HS-27A (cell line): ENCODE measurements at places on chromosomes 13 and 19.
A peak's percentile ranks its signal among the peaks of the same experiment; 100 is the strongest.

- no peak for DNase-seq
Observed at GRCh38 chr13:101065329-101065728, 351.0 kb downstream of the NALCN start.

DNA sequence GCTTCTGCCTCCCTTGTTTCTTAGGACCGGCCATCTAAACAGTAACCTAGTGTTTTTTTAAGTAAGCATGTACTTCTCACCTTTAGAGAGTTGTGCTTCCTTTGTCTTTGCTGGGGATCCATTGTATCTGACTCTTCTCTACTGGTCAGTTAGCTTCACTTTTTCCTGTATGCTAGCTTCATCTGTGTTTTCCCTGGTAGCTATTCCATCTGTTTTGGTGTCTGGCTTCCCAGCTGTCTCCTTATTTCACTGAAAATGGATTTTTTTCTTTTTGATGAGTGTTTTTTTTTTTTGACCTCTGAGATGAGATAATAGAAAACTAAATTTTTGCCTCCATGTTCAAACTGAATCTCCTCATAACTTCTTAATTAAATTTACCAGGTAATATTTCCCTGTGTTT lies 637.0 kb upstream of the SLC10A2 start:
- DNase-seq: no peak

GRCh38 chr13:40498461-40498860 lies 168.0 kb downstream of the FOXO1 start:
- DNase-seq: no peak

DNA sequence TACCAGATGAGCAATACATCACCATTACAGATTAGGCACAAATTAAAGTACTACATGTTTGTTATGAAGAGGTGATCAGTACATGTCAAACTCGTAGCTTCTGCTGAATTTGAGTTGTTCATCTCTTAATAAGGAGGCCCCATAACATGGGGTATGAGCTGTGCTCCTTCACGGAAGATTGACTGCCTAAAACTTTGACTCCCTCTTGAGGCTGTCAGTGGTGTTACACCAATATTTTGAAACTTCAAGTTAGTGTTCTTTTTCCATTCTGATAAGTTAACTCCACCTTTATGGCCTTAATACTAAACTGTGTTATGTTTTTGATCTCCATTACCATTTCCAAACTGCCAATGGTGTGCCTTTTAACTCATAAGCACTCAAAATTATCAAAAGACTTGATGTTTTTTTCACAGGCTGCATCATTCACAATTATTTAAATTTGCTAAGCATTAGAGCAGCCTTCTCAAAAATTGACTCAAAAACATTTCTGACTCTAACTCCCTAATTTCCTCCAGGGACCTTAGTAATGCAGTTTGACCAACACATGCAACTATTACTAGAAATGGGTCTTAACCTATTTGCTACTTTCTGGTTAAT lies 1591.5 kb downstream of the PCDH9 start:
- peak; percentile 17 for DNase-seq

DNA sequence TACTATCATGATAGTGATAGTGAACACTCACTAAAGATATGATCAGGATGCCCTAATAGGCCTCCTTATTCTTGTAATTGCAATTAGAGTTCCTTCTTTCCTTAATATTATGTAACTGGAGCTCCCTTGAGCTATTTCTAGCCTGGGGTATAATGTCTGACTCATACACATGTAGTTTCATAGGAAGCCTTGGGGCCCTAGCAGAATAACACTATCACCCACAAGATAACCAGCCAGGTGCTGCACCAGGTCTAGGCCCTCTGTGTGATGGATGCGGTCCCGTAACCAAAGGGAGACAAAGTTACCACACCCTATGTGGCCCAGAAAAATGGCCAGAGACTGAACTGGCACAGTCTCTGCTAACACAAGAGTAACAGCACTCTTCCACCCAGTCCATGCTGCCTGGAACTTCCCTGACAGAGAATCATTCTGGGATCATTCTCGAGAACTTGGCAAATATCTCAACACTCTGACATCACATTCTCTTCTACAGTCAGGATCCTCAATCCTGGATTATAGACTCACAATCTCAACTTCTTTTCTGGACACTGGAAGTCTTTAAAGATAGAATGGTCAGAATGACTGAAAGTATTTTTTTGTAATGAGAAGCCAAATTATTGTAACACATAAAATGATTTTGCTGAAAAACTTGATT lies 32.6 kb upstream of the IGFL4 start:
- DNase-seq: no peak

GRCh38 chr13:80058626-80059025 lies 282.3 kb downstream of the SPRY2 start:
- DNase-seq: no peak

DNA sequence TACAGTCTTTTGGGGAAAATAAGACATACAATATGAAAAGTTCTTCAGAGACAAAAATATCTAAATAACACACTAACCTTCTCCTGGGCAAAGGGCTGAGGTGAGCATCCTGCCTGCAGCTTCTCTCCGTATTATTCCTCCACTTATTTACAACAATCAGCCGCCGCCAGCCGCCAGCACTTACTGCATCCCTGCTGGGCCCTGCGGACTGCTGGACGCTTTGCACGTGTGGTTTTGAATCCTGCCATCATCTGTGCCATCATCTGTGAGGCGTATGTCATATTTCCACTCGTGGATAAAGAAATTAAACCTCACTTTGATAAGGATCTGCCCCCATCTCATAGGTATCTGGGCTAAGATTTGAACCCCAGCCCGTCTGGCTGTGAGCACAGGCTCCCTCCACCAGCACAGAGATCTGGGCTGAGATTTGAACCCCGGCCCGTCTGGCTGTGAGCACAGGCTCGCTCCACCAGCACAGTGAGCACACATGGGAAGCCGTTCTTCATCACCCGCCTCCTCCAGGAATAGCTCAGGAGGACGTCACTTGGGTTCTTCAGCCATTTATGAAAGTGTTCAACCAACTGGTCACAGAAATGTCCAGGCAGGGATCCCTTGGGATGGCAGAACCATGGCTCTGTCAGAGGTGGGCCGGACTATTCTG lies 35.2 kb upstream of the TUBGCP3 start:
- DNase-seq: no peak

GRCh38 chr13:79780240-79780639 lies 299.3 kb downstream of the NDFIP2 start:
- DNase-seq: no peak

- DNase-seq: no peak
Observed at GRCh38 chr13:65613004-65613403, 1617.1 kb downstream of the PCDH9 start.

- no peak for DNase-seq
Observed at GRCh38 chr13:24119626-24120508, 40.7 kb upstream of the SPATA13 start.

GRCh38 chr19:46134527-46134926 lies 10.0 kb upstream of the IGFL3 start:
- DNase-seq: no peak

- DNase-seq: no peak
Observed at GRCh38 chr19:3964256-3965194, 6.4 kb downstream of the DAPK3 start.

DNA sequence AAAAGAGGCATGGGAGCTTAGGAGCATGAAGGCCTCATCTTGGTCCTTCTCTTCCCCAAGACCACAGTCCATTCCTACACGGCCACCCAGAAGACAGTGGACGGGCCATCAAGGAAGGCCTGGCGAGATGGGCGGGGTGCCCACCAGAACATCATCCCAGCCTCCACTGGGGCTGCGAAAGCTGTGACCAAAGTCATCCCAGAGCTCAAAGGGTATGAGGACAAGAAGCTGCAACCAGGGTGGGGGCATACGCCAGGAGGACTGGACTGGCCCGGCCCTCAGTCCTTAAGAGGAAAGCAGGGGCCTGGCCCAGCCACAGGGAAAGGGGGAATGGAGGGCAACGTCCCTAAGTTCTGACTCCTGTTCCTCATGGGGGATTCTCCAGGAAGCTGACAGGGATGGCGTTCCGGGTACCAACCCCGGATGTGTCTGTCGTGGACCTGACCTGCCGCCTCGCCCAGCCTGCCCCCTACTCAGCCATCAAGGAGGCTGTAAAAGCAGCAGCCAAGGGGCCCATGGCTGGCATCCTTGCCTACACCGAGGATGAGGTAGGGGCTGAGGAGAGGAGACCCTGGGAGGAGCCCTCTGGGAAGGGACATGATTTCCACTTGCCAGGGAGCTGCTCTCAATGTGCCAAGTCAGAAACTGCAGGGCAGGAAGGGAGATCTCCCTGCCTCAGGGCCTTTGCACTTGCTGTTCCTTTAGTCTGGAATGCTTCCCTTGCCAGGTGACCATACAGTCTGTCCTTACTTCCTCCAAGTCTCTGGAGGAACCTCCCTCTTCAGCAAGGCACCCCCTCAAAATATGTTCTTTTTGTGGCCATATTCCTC lies 1.9 kb upstream of the TMEM147 start:
- no peak for DNase-seq

GRCh38 chr13:110108348-110109139 lies 198.4 kb downstream of the COL4A1 start:
- no peak for DNase-seq

DNA sequence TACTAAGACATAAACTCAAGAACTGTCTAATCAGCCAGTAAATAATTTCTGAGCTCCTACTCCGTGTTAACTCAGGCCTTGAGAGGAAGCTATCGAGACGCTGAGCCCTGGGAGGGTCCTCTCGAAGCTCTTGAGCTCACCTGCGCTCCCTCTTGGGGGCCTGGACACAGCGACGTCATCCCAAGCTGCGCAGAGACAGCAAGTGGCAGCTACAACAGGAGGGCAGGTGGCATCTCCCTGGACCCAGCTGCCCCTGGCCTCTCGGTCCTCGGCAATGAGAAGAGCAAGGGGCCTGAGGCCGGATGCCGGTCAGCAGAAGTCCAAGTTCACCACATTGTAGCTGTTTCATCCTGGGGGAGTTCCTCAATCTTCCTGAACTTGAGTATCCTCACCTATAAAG lies 30.5 kb upstream of the TUBGCP3 start:
- DNase-seq: no peak

DNA sequence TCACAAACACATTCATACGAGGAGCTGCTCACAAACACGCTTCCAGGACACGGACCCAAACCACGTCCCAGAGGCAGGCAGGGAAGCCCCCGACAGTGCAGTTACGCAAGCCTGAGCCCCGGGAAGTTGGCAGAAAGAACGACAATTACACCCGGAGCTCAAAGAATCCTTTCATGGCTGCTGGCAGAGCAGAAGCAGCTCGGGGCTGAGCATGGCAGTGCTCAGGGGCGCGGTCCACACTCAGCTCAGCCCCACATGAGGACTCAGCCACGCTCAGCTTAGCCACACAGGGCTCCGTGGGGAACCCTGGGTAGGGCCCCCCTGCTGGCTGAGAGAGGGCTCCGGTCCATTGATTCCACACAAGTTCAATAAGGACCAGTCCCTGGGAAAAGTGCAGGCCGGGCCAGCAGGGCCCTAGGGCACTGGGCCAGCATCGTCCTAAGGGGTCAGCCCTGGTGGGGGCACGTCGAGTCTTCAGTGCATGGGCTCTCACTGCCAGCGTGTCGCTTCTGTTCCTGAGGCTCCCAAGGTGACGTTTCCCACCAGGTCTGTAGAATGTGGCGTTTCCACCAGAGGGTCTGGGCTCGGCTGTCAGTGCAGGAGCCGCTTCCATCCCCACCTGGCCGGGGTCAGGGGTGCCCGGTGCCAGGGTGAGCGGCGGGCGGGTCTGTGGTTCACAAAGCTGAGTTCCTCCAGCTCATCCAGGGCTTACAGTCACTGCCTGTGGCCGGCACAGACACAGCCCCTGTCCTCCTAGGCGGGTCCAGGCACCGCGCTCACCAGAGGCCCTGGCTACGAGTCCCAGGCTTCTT lies 23.1 kb downstream of the GAS6 start:
- DNase-seq: no peak

- DNase-seq: no peak
Observed at GRCh38 chr19:54653181-54653809, 9.5 kb upstream of the LILRB4 start.

DNA sequence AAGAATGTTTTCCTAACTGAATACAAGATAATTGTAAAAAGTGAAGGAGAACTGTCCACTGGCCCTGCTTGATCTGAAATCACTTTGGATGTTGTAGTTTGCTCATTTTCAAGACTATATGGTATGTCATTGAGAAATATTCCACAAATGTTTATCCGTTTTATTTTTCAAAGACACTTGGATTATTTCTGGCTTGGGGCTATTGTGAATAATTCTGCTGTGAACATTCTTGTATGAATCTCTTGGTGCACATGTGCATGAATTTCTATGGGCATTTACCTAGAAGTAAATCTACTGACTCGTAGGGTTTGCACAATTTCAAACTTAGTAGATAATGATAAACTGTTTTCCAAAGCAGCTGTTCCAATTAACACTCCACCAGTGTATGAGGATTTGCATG lies 8.6 kb downstream of the RXFP2 start:
- no peak for DNase-seq

GRCh38 chr13:94112227-94112626 lies 367.3 kb downstream of the DCT start:
- DNase-seq: peak; percentile 41

DNA sequence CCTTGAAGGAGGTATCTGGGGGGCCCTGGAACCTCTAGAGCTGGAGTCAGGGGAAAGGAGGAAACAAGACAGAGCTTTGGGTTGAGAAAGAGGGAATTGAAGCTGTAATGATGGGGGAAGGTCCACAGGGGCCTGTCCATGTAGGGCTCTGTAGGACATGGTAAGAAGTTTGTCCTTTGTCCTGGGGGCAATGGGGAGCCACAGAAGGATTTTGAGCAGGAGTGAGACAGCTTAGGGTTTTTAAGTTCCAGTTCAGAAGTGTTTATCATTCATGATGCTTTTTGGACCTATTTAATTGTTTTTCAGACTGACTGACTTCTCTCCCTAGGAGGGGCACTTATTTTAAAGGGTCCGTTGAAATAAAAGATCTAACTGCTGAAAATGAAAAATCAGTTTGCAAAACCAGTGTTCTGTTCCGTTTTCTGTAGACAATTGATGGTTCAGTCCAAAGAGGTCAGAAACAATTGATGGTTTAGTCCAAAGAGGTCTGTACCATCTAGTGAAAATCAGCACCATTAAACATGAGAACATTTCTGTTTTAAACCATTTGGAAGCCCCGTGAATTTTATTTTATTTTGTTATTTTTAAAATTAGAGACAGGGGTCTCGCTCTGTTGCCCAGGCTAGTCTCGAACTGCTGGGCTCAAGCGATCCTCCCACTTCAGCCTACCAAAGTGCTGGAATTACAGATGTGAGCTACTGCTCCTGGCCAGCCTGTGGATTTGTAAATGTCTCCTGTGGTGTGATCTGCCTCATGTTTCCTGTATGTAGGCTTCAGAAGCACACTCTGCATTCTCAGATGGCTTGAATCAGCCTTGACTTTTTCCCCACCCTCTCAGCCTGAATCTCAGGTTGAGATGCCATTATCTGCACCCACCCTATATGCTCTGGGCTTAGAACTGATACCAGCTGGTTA lies 8.4 kb downstream of the PLD3 start:
- DNase-seq: no peak
